ENCODE measurements at places on chromosomes 12 and 14. TPM values are rescaled to one million over a fixed set of nuclear protein-coding genes. Genes with fewer than 3 reads are reported as not detected.

Gene L2HGDH
- 6.6 TPM for total RNA-seq

Gene IAPP
- total RNA-seq = not detected

Gene TWF1
- 146 TPM for total RNA-seq

Gene RNASE1
- total RNA-seq = not detected

Gene CCDC175
- total RNA-seq = not detected

Gene PCED1B
- total RNA-seq = 0.51 TPM

Gene SPPL3
- 8.7 TPM for total RNA-seq
